Right cardiac atrium (tissue), 5 donors: ENCODE measurements at places on chromosomes 12 and 14. TPM values are rescaled to one million over a fixed set of nuclear protein-coding genes. Genes with fewer than 3 reads are reported as not detected.

Gene MYO1A
- 0.43 TPM for total RNA-seq

Gene ESPL1
- total RNA-seq: 0.23 TPM

Gene TSPAN19
- 0.85 TPM for total RNA-seq

Gene HSPA2
- total RNA-seq: 49.8 TPM

Gene FBLN5
- 141 TPM for total RNA-seq

Gene TMEM106C
- total RNA-seq: 73.0 TPM

Gene KRT79
- total RNA-seq: not detected

Gene ACSM4
- total RNA-seq: not detected

Gene SLC17A8
- not detected for total RNA-seq

Gene DBX2
- total RNA-seq: 0.11 TPM

Gene TAS2R19
- 1.6 TPM for total RNA-seq

Gene FLRT2
- total RNA-seq: 13.4 TPM

Gene SYT1
- 0.53 TPM for total RNA-seq

Gene FOXG1
- total RNA-seq: not detected

Gene OR6C65
- total RNA-seq: not detected

Gene KRT6C
- not detected for total RNA-seq

Gene GARIN6
- not detected for total RNA-seq

Gene COCH
- 0.38 TPM for total RNA-seq

Gene STAC3
- 1.3 TPM for total RNA-seq

Gene SLC6A12
- 0.89 TPM for total RNA-seq

Gene CLEC4C
- not detected for total RNA-seq

Gene KRT78
- not detected for total RNA-seq

Gene MYL2
- total RNA-seq: 27.5 TPM

Gene PPP4R4
- 0.74 TPM for total RNA-seq

Gene TTC6
- not detected for total RNA-seq

Gene NOVA1
- total RNA-seq: 2.3 TPM

Gene MLXIP
- total RNA-seq: 28.8 TPM

Gene BDKRB2
- 0.23 TPM for total RNA-seq

Gene NTN4
- 111 TPM for total RNA-seq

Gene NEDD1
- total RNA-seq: 10.2 TPM

Gene RTL1
- total RNA-seq: not detected

Gene CELA1
- total RNA-seq: not detected

Gene SLC7A8
- 11.7 TPM for total RNA-seq

Gene OR4N2
- not detected for total RNA-seq

Gene TC2N
- 14.7 TPM for total RNA-seq

Gene ACIN1
- total RNA-seq: 87.8 TPM

Gene DIO3
- total RNA-seq: 0.17 TPM

Gene SLC16A7
- total RNA-seq: 88.4 TPM

Gene P2RX2
- not detected for total RNA-seq

Gene CACNA2D4
- total RNA-seq: 1.4 TPM

Gene CCDC92
- 53.0 TPM for total RNA-seq

Gene LMNTD1
- total RNA-seq: not detected

Gene OAS3
- total RNA-seq: 15.7 TPM

Gene RNASE7
- total RNA-seq: not detected

Gene MIPOL1
- total RNA-seq: 10.6 TPM

Gene GLI1
- 2.9 TPM for total RNA-seq

Gene BEGAIN
- total RNA-seq: 2.3 TPM

Gene PIWIL1
- not detected for total RNA-seq

Gene IL31
- total RNA-seq: not detected

Gene OLR1
- 0.81 TPM for total RNA-seq

Gene PTPRQ
- 18.0 TPM for total RNA-seq

Gene CATSPERB
- 3.2 TPM for total RNA-seq

Gene SYCP3
- total RNA-seq: 0.18 TPM
